ENCODE measurements at places on chromosomes 1 and 21.
A peak's percentile ranks its signal among the peaks of the same experiment; 100 is the strongest.

GRCh38 chr1:182617734-182618351 lies 13.7 kb upstream of the RGS16 start:
- DNase-seq = peak; percentile 52

DNA sequence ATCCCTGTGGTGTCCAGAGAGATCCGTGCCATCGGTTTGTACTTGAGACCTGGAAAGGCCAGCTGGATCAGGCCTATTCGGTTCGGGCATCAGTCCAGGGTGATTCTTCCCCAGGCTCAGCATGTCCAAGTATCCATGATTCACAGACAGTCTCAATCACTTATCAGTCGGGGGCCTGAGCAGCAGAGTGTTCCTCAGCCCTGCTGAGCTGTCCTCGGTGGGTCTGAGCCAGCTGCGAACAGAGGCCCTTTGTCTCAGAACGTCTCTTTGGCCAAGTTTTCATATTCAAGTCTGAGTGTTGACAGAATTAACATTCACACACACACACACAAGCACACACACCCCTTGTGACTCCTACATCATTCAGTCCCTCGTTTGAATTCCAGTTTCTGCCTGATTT lies 33.4 kb upstream of the OSBPL9 start:
- DNase-seq = peak; percentile 95

GRCh38 chr1:37125295-37125694 lies 91.0 kb upstream of the GRIK3 start:
- no peak for DNase-seq

- no peak for DNase-seq
These were observed 67.0 kb upstream of the LYST start for GRCh38 chr1:235933766-235934116.

- peak; percentile 98 for DNase-seq
These were observed 122.2 kb upstream of the HOOK1 start for GRCh38 chr1:59692591-59692990.

GRCh38 chr1:220962031-220962751 lies 82.9 kb downstream of the HLX start:
- DNase-seq = peak; percentile 96

- DNase-seq = no peak
These were observed 30.8 kb upstream of the DMBX1 start for GRCh38 chr1:46458846-46459245.

- DNase-seq = no peak
These were observed 191.1 kb downstream of the TNR start for GRCh38 chr1:175552306-175552705.

- DNase-seq = peak; percentile 4
These were observed 726.9 kb upstream of the PTBP2 start for GRCh38 chr1:95994643-95995042.

- DNase-seq = peak; percentile 33
These were observed 46.8 kb upstream of the TARDBP start for GRCh38 chr1:10965546-10966226.

DNA sequence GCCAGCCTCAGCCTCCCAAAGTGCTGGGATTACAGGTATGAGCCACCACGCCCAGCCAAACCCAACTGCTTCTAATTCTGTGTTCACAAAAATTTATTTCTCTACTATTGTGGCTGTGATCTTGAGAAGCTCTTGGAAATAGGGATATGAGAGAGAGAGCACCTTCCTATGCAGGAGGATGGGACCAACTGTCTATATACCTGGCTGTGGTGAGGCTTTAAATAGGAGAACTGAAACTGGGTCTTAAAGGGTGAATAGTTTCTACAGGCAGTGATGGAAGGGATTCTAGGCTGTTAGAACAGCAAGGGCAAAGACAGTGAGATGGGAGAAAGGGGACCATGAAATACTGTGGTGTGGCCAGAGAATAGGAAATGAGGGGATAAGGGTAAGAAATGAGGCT lies 8.3 kb upstream of the PTCH2 start:
- DNase-seq = no peak

- DNase-seq = peak; percentile 14
These were observed 3.0 kb upstream of the AIM2 start for GRCh38 chr1:159079525-159079924.

GRCh38 chr1:243658594-243659105 lies 191.4 kb downstream of the AKT3 start:
- DNase-seq = no peak

DNA sequence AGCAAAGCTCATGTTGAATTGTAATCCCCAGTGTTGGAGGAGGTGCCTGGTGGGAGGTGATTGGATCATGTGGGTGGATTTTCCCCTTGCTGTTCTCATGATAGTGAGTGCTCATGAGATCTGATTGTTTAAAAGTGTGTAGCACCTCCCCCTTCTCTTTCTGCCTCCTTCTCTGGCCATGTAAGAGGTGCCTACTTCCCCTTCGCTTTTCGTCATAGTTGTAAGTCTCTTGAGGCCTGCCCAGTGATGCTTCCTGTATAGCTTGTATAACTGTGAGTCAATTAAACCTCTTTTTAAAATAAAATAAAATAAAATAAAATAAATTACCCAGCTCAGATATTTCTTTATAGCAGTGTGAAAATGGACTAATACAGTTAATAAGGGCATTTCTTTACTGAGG lies 1025.7 kb downstream of the PLA2G4A start:
- DNase-seq = no peak

DNA sequence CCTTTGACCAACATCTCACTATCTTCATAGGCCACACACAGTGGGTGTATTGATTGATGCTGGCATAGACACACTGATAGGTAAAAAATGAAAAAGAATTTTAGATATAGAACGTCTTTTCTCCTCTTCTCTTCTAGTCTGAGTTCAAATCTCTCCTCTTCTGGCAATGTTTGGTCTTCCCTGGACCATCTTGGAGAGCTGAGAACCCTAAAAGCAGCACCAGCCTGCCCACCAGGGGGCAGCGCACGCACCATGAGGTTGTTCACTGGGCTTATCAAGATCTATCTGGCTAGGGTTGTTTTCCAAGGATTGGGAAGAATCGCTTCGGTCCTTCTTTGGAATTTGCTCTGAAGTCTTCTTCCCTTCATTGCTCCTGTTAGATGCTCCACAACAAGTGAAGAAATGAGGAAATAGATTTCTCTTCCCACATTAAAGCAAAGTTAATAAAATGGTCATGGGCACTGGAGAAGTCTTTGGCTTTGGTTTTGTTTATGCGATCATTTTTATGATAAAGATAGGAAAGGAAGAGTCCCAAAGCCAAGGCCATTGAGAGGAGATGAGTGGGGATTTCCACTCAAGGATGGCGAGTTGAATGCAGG lies 104.0 kb upstream of the OLIG2 start:
- DNase-seq = peak; percentile 10

DNA sequence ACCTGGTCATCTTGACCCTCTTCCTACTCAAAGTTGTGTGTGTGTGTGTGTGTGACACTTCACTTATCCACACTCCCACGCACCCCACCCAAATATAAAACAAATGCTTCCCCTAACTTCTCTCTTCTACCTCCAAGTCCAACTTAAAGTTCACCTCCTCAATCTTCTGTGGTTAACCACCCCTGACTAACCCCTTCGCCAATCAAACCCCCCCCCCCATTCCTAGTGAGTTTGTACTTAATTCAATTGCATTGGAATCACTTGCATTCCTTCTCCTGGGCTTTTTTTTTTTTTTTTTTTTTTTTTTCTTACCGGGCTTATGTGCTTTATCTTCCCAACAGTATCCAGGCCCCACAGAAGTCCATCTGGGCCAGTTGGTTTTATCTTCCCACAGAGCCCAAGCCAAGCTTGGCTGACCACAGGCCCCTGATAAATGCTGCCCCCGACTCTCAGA lies 78.4 kb downstream of the CD58 start:
- no peak for DNase-seq

- no peak for DNase-seq
These were observed 9.5 kb downstream of the RUNX3 start for GRCh38 chr1:24920533-24920925.

- no peak for DNase-seq
These were observed 4.9 kb downstream of the PRCC start for GRCh38 chr1:156772222-156772621.

GRCh38 chr1:65178235-65178634 lies 30.2 kb downstream of the AK4 start:
- DNase-seq = no peak

DNA sequence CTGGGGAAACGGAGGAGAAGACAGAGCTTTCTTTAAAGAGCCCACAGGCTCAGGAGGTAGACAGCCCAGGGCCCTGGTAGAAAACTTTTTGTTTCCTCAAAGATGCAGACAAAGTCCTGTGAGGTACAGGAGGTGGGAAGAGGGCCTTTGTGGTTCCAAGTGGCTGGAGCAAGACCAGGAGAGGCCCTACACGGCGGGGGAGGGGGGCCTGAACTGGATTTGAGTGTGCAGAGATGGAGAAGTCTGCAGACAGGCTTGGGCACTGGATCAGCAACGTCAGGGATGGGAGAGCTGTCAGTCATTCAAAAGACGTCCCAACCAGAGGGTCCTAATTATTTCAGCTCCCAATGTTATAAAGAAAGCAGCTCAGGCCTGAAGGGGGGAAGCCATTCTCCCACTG lies 126.2 kb downstream of the EPHB2 start:
- DNase-seq = no peak

DNA sequence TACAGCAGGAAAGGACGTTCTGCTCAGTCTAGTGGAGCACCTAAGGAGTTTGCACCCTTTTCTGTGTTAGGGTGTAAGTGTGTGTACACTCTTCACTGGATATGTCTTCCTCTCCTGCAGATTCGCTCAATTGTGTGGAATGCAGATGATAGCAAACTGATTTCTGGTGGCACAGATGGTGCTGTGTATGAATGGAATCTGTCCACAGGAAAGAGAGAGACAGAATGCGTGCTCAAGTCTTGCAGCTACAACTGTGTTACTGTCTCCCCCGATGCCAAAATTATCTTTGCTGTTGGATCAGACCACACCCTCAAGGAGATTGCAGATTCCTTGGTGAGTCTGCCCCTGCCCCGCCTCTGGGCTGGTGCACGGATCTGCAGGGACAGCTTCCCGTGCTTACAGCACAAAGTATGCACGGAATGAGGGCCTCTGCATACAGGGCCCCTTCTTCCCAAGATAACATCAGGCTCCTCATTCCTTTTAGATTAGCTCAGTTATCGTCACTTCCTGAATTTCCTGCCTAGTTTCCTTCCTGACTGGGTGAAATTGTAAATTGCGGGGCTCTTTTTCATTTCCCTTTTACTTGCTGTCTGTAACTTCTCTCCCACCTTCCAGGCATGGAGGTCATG lies 34.6 kb downstream of the CFAP57 start:
- DNase-seq = peak; percentile 96

GRCh38 chr1:34870395-34870794 lies 10.8 kb upstream of the SMIM12 start:
- no peak for DNase-seq

DNA sequence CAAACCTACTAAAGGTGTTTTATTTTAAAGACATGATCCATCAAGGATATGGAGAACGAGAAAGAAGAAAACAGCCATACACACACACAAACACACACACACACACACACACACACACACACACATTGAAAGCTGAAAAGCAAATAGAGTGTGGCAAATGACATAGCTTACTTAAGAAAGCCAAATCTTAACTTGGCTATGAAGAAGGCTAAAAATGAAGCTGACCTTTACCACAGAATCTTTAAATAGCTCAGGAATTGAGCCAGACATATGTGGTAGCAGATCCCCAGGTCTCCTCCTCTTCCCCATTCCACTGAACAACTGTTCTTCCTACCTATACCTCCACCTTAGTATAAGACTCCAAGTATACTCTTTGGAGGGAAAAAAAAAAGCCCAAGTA lies 185.6 kb downstream of the CLEC20A start:
- DNase-seq = peak; percentile 30

DNA sequence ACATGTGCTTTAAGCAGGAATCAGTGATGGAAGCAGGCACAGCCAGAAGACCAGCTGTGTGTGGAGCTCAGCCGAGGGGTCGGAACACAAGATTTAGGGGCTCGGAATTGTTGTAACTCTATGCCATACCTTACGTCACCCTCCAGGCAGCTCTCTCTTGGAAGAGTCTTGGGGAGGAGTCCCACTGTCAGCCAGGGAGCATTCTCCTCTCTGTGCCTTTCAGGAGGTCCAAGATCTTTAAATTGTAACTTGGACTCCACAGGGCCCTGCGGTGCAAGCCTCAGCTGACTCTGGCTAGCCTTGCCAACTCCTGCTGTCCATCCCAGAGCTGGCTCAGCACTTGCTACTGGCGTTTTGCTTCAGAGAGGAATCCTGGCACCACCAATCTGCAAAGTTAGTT lies 26.4 kb upstream of the ROR1 start:
- DNase-seq = no peak

DNA sequence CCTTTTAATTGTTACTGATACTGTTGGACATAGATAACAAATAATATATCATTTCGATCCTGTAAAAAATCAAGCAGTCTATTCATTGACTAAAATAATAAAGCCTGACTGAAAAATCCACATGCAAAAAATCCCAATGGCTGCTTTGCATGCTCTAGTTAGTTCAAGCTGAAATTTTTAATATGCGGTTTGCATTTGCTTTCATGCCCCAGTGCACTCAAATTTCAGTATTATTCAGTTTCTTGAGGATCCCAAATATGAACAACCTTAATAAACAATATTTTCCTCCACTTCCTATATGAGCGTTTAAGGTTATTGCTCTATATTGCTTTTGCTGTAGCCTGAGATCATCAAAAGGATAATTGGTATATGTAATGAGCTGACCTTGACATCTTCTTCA lies 75.1 kb upstream of the DPH5 start:
- DNase-seq = no peak

DNA sequence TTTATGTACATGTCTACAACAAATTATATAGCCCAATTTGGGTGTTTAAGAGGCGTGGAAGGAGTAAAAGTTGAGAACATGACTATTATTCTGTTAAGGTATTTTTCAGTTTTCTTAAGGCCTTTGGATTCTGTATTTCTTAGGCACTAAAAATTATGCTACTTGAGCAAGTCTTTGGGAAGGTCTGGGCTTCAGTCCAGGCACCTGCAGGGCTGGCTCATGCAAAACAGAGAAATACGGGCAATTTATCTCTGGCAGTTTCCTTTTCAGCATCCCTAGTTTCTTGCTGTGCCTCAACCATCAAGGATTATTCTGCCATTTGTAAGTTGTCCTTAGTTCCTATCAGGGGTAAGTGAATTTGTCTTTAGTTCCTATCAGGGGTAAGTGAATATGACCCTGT lies 358.8 kb upstream of the B3GALT2 start:
- no peak for DNase-seq

All from GM23248 (cell line).